NCI-H524 treated with DMSO at 0.1 percent for 48 hours (cell line): ENCODE measurements at places on chromosomes 4 and X.

DNA sequence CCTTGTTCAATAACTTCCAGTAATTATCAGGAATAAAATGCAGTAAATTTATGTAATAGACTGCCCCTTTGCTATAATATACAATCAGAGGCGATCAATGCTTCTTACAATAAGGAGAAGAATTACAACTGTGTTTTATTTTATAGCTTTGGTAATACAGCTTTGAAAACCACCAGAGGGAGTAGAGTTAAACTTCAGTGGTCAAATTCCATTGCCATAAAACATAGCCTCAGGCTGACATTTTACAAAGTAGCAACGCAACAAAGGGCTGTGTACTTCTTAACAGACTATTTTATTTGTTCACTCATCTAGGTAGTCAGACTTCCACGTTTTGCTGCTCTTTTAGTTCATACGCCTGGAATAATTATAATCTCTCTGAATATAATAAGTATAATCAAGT lies 58.5 kb downstream of the TEX13C start:
- DNase-seq: no peak

DNA sequence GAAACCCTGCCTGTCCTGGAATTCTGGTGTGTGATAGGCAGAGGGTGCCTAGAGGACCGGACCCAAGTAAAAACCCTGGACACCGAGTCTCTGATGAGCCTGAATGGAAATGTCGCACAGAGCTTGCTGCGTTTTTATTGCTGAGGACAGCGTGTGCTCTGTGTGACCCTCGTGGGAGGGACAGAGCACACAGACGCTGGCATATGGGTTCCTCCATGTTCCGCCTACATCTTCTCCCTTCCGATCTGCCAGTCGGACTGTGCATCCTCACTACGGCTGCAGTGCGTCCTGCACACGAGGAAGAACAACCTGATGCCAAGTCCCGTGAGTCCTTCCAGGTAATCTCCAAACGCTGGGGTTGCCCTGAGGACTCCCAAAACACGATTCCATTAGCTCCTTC lies 68.3 kb downstream of the AFAP1 start:
- DNase-seq: no peak

GRCh38 chr4:174912919-174913543 lies 5.1 kb upstream of the ADAM29 start:
- DNase-seq: no peak

DNA sequence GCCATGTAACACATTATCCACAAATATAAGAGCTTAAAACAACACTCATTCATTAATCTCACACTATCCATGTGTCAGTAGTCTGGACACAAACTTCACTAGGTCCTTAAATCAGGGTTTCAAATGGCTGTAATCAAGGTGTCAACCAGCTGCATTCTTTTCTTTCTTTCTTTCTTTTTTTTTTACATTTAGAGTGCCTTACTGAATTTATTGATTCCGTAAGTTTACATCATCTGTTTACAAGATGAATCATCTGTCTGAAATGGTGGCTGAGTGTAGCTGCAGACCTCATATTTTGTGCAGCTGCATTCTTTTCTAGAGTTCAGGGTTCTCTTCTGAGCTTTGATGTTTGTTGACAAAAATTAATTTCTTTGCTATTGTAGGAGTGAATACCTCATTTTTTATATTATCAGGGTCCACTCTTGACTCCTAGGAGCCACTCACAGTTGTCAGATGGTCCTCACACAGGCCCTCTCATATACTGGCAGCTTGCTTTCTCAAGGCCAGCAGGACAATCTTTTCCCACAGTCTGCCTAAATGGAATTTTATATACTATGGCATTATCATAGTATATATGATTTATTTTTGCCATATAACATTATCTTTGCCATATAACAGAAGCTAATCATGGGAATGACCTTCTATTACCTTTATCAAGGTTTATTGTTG lies 37.8 kb downstream of the SPOCK3 start:
- no peak for DNase-seq

- no peak for DNase-seq
These were observed 11.2 kb upstream of the SHOX start for GRCh38 chrX:619451-619811.

DNA sequence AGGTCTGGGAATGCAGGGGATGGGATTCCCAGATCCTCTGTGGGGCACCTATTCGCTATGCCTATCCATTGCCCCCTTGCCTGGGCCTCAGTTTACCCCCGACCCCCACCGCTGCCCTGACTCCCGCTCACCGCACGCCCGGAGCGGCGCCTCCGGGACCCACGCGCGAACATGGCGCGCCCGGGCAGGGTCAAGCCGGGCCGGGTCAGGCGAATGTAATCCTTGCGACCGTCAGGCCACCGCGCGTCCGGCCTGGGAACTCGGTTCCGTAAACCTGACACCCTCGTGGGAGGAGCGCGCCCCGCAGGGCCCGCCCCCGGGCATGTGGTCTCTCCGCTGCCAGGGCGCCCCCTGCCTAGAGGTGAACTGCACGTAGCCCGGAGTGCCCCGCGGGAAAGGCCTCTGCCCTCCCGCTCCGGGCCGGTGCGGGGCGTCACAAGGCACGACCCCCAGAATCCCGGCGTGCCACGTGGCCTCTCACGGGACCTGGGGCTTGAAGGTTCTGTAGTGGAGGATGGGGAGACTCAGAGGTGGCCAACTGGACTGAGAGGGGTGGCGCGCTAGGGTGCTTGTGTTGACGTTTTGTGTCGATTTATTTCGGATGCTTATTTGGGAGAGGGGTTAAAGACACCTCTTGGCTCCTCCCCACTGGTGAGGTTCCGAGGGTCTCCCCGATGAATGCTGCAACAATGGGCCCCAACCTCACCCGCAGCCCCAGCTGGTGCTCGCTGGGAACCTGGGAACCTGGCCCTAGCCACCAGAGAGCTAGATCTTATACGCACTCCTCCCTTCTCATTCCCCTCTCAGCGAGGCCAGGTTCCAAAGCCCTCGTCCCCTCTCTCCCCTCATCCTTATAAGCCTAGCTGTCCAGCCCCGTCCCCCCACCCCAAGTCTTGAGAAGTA lies at the start of gene PRICKLE3:
Gene PRICKLE3, minus strand, starts transcription at position 249 of the 903 bp plus-strand sequence. Its CDS starts 76 bp downstream, at position 173.
- DNase-seq: no peak

DNA sequence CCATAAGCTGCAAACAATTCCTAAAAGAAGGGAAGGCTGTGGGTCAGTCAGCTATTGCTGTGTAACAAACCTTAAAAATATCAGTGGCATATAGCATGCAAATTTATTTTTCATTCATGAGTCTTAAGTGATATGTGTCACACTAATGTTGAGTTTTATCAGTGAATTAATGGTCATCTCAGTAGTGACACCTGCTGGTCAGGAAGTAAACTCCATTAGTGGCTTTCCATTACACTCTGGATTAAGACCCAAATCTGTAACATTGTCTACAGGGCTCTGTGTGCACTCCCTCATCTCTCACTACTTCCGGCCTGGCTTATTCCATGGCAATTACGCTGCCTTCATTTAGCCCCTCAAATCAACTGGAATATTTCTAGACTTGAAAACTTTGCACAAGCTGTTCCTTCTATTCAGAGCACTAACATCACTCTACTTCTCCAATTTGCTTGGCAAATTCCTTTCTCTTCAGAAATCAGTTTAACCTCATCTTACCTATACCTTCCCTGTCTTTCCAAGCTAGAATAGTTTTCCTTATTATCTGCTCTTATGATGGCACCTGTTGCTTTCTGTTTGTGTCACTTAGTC lies 217.3 kb upstream of the TAPT1 start:
- no peak for DNase-seq

GRCh38 chr4:82818664-82819662 lies 20.4 kb upstream of the SCD5 start:
- no peak for DNase-seq

GRCh38 chrX:149938881-149939654 lies 777 bp upstream of the EOLA2 start:
- peak; percentile 35 for DNase-seq

- DNase-seq: no peak
These were observed 22.2 kb downstream of the GPAT3 start for GRCh38 chr4:83558059-83558653.

DNA sequence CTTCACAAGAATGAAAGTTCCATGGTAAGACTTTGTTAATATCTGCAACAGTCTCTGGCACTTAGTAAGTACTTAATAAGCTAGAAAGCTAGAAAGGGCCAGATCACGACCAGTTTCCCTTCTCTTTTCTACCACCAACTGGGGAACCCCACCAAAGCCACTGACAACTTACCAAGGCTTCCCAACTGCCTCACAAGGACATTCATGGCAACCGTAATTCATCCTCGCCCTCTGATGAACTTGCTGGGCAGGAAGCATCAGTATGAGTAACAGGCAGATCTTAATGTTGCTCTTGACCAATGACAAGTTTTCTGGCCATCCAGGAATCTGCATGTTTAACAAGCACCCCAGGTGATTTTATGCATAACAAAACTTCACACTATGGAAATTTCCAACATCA lies 23.2 kb upstream of the ZCCHC13 start:
- DNase-seq: no peak

DNA sequence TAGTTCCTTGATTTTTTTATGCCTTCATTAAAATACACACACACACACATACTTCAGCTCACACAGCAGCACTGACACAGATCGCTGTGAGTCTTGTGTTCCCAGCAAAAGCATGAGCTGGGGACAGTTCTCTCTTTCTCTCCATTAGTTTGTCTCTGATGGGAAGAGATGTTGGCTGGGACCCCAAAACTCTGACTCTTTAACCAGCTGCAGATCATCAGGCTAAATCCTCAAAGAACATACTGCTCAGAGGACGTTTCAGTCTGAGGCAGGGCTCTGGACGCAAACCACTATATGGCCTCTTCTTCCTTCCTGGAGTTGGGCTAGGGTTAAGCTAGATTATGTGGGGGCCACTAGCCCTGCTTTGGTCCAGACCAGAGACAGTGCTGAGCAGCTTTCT lies 109.6 kb downstream of the NHSL2 start:
- DNase-seq: no peak

DNA sequence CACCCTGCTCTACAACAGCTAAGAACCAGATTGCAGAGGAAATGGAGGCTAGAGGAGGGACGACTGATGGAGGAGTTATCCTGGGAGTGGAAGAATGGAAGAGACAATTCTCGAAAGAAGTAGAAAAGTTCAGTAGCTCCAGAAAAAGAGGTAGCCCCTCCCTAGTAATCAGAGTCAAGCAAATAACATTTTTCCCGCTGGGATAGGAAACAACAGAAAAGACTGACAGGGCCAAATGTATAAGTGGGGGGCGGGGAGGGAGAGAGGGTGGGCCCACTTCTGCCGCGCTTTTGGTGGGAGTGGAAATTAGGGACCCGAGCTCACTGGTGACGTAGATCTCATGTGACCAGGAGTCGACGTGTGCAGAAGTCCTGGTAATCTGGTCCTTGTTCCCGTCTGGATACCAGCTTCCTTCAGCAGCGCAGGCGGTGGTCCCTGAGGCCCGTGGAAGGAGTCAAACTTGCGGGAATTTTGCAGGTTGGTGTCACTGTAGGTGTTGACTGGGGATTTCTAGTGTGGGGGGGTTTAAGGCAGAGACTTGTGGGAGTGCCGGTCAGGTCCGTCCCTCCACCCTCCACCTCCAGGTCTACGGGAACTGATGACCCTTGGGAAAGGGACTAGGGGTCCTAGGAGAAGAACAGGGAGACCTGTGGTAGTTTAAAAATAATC lies at the start of gene TCEAL9:
Gene TCEAL9, plus strand, starts transcription at position 377 of the 669 bp plus-strand sequence. CDS start 1,179 bp downstream, outside the sequence.
- DNase-seq: peak; percentile 62

GRCh38 chr4:41797260-41797659 lies 48.7 kb upstream of the PHOX2B start:
- no peak for DNase-seq

GRCh38 chr4:7210824-7211223 lies 18.5 kb downstream of the SORCS2 start:
- DNase-seq: no peak

DNA sequence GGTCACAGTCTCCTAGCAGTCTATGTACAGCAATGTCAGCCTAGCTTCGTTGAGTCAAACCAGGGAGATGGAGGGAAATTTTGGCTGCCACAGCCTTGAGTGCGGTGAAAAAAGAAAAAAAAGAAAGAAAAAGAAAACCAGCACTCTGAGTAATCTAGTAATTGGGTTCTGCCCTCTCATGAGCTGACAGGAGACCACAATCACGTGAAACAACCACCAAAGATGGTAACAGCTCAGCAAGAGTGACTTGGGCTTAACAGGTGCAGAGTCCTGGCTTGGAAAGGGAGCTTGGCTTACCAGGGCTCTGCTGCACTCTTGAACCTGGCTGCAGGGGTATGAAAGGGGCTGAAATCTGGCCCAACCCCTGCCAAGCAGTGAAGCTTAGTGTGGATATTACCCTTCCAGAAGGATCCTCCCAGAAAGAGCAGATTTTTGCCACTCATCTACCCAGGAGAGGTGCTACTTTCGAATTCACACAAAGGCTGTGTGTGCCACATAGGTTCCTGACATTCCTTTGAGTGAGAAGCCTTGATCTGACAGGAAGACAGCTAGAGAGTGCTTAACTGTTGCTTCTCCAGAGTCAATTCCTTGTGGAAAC lies 350.3 kb downstream of the PTTG2 start:
- no peak for DNase-seq

- DNase-seq: no peak
These were observed 616.7 kb upstream of the PCDH7 start for GRCh38 chr4:30103455-30103854.

- DNase-seq: no peak
These were observed 194.0 kb upstream of the CASK start for GRCh38 chrX:42117318-42117717.

- no peak for DNase-seq
These were observed 163.4 kb downstream of the AREG start for GRCh38 chr4:74608151-74608949.

DNA sequence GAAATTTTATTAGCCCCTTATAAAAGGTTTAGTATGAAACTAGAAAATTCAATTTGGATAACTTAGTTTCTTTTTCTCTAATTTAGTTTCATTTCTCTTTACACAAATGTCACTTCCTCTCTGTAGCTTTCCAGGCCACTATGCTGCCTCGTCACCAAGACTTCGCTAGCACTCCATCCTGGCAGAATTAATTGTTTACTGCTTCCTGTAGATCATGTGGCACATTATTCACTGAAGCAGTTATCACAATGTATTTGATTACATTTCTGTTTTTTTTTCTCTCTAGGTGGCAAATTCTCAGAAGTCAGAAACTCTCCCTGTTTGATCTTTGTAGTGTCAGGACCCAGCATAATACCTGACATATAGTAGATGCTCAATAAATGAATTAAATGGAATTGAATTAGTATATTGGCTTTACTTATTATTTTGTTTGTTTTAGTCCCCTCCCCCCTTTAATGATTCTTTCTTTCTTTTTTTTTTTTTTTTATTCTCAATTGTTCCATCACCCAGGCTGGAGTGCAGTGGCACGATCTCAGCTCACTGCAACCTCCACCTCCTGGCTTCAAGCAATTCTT lies 9.3 kb upstream of the SAT1 start:
- no peak for DNase-seq

DNA sequence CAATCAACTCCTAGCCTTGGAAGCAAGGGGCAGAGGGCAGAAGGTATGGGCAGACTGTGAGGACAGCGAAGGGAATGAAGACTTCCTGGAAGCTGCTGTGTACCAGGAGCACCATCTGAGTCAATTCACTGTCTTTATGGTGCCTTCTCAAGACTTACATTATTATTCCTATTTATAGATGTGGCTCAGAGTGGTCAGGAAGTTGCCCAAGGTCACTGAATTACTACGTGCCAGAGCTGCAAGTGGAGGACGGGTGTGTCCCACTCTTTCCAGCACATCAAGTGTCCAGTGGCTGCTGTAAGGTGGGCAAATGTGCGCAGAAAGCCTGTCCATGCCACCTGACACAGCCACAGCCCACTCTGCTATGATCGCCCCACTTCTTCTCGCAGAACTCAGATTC lies 32.0 kb downstream of the SMPX start:
- DNase-seq: no peak
